ENCODE measurements at places on chromosomes 6 and 20. TPM values are rescaled to one million over a fixed set of nuclear protein-coding genes. Genes with fewer than 3 reads are reported as not detected.

Gene BMP7
- 39.4 TPM for total RNA-seq

- no peak for DNase-seq
Measured at GRCh38 chr20:33727115-33727479, 4.7 kb upstream of the ZNF341 start.

Gene TNF
- 0.63 TPM for total RNA-seq

Gene NR2E1
- not detected for total RNA-seq

DNA sequence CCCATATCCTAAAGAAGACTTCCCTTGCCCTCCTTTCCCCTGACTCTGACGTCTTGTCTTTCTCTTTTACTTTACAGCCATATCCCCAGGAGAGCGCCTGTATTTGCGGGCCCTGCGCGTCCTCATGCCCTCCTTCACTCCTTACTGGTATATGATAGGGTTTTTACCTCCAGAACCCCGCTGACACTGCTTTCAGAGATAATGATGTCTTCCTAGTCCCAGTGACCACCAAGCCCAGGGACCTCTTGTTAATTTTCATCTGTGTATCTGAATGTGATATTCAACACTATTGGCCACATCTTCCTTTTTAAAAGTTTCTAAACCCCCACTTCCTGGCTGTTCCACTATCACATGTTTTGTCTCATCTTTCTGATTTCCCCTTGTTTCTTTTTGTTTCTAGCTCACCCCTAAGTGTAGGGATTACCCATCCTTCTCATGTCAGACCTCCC lies 102.0 kb downstream of the HIVEP1 start:
- no peak for DNase-seq

DNA sequence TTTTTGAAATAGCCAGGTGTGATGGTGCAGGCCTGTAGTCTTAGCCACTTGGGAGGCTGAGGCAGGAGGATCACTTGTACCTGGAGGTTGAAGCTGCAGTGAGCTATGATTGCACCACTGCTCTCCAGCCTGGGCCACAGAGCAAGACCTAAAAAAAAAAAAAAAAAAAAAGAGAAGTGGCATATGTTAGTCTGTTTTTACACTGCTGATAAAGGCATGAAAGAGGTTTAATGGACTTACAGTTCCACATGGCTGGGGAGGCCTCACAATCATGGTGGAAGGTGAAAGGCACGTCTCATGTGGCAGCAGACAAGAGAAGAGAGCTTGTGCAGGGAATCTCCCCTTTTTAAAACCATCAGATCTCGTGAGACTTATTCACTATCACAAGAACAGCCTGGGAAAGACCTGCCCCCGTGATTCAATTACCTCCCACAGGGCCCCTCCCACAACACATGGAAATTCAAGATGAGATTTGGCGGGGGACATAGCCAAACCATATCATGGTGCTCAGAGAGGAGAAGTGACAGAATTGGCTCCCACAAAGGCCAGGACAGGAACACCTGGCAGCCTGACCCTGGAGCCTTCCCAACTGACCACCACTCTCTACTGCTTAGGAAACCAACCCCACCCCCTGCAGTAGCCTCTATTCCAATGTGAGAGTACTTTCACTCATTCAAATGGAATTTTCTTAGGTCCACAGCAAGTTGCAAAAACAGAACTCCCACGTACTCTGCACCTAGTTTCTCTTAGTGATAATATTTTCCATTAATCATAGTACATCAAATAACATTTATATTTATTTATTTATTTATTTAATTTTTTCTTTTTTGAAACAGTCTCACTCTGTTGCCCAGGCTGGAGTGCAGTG lies 29.8 kb downstream of the ARHGAP40 start:
- DNase-seq = no peak

- DNase-seq = no peak
Measured at GRCh38 chr6:152050451-152051195, 243.1 kb downstream of the ESR1 start.

Gene TTBK1
- total RNA-seq = 0.69 TPM

DNA sequence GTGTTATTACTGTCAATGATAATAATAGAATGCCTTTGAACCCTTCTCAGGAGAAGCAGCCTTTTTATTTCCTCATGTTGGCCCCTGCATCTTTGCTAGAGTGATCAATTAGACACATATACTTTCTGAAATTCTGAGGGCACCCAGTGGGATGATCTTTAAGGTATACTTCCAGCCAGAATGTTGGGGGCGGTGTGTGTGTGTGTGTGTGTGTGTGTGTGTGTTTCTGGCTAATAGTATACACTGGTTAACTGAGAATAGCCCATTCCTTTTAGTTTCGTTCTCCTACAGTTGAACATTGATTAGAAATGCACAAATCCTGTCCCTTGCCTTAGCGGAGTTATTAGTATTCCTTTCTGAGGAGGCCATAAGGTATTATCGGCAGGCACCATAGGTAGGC lies 41.7 kb upstream of the CCDC167 start:
- no peak for DNase-seq

GRCh38 chr6:55964136-55964535 lies 88.7 kb upstream of the BMP5 start:
- no peak for DNase-seq

Gene NNAT
- 0.82 TPM for total RNA-seq

Gene LY6G6D
- total RNA-seq = not detected

Gene SLC22A3
- 1.1 TPM for total RNA-seq

Gene FNDC11
- total RNA-seq = not detected
